Stimulated activated CD4-positive, alpha-beta T cell treated with anti-CD3 and anti-CD28 coated beads, TNF-alpha, amount 100 ng/mL, for 48 hours (primary cell): ENCODE measurements at places on chromosomes 7 and 10.

- DNase-seq = no peak
These were observed 51.7 kb downstream of the DLG5 start for GRCh38 chr10:77874872-77875271.

DNA sequence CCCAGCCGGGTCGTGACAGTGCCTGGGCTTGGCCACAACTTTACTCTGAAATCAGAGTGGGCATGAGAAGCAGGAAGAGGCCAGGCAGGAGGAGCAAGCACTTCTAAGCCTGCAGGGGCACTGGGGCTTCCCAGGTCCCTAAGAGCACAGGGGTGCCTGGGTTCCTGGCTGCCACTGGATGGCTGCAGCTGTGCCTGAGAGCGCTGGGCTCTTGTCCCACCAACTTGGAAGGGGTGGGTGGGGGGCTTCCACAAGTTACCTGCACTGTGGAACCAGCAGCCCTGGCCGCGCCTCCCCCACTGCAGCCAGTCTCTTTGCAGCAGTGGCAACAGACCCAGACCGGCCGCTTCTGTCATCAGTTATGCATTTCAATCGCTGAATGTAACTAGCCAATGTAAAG, 434.7 kb upstream of the GRM3 start:
- no peak for DNase-seq

DNA sequence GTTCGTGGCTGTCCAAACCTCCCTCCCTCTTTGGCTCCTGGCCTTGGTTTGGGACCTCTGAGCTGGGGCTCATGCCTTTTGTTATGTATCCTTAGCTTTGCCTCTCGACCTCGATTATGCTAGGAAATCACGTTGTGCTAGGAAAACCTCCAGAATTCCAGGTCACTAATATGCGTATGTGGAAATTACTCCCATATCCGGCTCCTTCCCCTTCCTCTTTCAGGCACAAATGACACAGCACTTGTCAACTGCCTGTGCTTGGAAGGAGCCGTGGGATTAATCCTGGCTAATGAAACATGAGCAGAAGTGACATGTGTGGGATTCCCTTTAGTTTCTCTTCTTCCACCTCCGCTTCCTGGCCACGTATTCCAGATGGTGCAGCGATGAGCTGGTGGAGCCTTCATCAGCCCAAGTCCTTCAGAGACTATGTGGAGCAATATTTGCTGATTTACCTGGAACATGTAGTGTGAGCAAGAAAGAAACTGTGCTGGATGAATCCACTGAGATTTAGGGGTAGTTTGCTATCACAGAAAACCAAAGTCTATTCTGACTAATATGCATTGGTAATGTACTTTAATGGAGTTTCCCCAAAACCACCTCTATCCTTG, 149.2 kb downstream of the REEP3 start:
- no peak for DNase-seq

- DNase-seq = no peak
These were observed 34.8 kb upstream of the ZMIZ2 start for GRCh38 chr7:44713680-44714335.

DNA sequence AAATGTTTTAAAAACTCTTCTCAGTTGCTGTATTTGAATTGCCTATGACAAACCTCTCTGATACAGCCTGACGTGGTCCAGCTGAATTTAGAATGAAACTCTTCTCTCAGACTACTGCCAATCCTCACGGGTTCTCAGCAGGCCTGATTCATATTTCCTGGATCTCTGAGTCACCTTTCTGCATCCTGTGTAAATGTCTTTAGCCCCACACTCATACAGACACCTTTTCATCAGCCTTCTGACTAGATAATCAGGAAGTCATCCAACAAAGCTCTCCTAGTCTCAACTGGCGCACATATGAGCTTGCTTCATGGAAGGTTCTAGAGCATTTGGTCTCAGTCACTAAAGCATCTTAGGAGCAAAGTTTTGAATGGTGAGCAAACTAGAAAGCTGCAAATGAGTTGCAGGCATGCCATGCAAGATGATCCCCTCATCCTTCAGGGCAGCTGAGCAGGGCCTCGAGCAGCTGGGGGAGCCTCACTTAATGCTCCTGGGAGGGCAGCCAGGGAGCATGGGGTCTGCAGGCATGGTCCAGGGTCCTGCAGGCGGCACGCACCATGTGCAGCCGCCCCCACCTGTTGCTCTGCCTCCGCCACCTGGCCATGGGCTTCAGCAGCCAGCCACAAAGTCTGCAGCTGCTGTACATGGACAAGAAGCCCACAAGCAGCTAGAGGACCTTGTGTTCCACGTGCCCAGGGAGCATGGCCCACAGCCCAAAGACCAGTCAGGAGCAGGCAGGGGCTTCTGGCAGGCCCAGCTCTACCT, 182.8 kb downstream of the ARHGAP12 start:
- no peak for DNase-seq

- DNase-seq = no peak
These were observed 7.2 kb downstream of the PALS2 start for GRCh38 chr7:24580283-24580946.

DNA sequence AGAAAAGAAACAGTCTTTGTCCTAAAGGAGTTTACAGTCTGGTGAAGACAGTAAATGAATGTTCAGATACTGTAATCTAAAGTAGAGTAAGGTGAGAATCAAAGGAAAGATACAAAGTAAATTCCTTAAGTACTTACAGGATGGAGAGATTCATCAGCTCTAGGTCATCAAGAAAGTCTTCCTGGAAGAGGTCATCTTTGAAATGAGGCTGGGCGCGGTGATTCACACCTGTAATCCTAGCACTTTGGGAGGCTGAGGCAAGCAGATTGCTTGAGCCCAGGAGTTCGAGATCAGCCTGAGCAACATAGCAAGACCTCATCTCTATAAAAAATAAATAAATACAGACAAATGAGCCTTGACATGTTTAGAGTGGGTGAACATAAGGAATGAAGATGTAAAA, 18.3 kb downstream of the FHIP2A start:
- DNase-seq = no peak

GRCh38 chr7:116683786-116684185, 11.8 kb downstream of the MET start:
- no peak for DNase-seq

- DNase-seq = no peak
These were observed 314.7 kb downstream of the PLXNA4 start for GRCh38 chr7:132261327-132262159.

DNA sequence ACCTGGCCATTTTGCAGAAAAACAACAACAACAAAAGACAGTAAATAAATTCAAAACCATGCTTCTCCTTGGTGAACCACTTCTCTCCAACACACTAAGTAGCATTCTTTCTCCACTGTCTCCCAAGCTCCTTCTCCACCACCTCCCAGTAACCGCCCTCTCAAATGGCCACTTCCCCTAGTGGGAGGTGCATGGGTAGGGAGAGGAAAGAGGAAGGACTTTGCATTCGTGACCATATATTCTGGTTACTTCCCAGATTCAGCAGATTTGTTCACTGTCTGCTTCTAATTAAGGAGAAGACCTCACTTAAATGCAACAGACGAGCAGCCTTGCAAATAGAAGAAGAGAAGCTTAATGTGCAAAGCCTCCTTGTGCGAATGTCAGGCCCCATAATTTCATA, 166.8 kb downstream of the SORCS1 start:
- no peak for DNase-seq

DNA sequence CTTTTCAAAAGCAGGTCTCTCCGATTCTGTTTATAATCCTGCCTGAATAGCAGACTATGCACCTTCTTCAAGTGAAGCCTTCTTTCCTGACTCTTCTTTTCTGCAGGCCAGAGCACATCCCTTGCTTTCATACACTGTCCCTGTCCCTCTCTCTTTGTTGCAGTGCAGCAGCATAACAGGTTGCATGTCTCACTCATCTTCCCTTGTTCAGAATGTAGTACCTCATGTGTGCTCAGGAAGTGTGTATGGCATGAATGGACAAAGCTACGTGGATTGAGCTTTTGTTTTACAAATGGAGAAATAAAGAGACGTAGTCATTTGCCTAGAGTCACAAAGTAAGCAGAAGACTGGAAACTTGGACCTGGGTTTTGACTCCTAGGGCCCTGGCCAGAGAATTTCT, 68.0 kb downstream of the PTPRZ1 start:
- no peak for DNase-seq

DNA sequence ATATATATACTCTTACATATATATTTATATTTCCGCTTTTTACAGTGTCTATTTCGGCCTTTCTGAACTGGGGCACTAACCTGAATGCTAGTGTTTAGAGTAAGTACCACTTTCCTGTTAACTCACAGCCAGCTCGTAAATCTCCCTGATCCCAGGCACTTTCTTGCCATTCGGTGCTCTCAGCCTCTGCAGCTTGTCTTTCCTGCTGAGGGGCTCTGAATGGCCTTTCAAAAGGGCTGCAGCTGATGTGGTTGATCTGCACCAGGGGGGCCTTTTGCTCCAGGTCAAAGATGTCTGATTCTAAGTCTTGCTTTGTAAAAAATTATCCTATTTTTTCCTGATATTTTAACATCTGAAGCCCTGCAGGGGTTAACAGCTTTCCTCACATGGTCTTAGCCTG, 25.5 kb upstream of the HPS1 start:
- no peak for DNase-seq

DNA sequence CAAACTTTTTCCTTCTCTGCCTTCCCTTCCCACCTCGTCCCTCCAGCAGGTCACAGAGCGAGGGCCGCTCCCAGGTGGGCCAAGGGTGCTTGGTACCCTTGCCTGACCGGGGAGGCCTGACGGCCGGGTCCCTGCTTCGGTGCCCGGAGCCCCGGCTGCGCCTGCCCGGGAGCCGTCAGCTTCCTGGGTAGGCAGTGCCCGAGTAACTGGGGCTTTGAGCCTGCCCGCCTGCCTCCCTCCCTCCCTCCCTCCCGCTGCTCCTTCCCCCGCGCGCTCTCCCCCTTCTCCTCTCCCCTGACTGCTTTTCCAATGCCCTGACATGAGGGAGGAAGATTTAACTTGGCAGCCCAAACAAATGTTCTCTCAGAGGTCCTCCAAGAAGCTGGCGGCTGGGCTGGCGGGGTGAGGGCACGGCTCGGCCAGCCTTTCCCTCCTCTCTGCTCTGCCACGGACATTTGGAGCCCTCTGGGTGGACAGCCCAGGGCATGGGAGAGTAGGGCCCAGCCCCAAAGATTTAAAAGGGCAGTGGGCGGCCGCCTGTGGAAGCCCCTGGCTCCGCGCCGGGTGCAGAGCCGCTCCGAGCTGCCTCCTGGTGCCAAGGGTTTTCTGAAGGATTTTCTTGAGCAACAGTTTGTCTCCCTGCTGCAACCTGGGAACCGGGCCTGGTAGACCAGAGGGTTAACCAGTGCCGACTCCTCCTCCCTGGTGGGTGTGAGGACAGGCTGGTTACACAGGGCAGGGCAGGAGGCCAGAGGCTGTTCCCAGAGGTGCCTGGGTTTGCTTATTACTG, 2.0 kb downstream of the ZMIZ1 start:
- no peak for DNase-seq

- no peak for DNase-seq
These were observed 49.1 kb downstream of the OSBPL3 start for GRCh38 chr7:24930856-24931255.

DNA sequence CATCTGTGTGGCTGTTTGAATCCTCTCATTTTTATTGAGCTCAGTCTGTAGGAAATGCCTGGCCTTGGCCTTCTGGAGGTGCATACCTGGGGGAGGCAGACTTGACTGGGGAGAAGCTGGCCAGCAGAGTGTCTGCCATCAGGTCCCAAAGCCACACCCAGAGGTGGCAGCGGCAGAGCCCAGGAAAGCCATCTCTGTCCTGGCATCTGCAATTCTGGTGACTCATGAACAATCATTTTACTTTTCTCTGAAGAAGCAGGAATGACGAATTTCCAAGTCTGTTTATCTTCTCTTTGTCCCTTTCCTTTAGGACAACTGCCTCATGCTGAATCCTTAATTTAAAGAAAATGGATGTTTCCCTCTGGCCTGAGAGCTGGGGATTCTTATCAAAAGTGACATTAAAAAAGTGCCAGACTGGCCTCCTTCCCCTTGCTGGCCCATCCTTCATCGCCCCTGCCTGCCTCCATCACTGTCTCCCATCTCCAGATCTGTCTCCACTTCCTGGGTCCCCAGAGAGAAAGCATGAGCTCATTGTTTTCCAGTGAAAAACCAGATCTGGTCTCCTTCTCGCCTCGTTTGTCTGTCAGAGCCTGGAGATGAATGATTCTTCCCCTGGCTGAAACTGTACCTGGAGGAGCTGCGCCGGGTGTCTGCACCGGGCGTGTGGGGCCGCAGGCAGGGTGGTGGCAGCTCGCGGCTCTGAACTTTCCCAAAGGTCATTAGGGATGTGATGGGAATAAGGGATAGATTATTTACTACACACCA, 124.5 kb downstream of the TMEM178B start:
- DNase-seq = no peak

GRCh38 chr10:44571701-44572100, 186.8 kb upstream of the CXCL12 start:
- DNase-seq = no peak

GRCh38 chr7:74344786-74345185, 55.6 kb downstream of the CLIP2 start:
- no peak for DNase-seq

DNA sequence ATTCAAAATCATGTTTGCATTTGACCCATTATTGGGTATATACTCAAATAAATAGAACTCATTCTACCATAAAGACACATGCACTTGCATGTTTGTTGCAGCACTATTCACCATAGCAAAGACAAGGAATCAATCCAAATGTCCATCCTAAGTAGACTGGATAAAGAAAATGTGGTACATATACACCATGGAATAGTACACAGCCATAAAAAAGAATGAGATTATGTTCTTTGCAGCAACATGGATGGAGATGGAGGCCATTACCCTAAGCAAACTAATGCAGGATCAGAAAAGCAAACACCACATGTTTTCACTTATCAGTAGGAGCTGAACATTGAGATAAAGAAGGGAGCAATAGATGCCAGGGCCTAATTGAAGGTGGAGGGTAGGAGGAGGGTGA, 12.0 kb upstream of the HHEX start:
- no peak for DNase-seq

DNA sequence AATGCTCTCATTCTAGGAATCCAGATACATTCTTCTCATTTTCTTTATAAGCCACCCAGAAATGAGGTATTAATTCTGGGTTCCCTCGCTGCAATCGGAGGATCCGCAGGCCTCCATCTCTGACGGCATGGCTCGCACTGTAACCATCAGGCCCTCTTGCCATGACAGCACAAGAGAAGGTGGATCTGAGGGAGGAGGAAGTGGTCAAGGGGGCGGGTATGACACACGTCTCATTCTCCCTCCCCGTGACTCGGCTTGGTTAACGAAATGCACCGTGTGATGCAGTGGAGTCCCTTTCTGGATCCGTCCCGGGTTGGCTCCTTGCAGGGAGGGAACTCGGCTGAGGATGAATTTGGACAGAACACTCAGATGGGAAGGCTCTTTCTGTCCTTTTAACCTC, 280.2 kb downstream of the TCERG1L start:
- no peak for DNase-seq
